ENCODE measurements at places on chromosomes 3 and 15.

- H3K4me3 ChIP-seq = no peak overlapping the region
- H3K27me3 ChIP-seq = no peaks in the 10 kb centered on the region
- H3K4me1 ChIP-seq = peaks cover 14% of the 10 kb centered on the region
- H3K36me3 ChIP-seq = no peaks in the 10 kb centered on the region
- no peak overlapping the region for H3K27ac ChIP-seq
These were observed 258.3 kb upstream of the ZPLD1 start for GRCh38 chr3:102176333-102177050.

- DNase-seq = no peak
- no peak overlapping the region for H3K4me3 ChIP-seq
- H3K27me3 ChIP-seq = no peaks in the 10 kb centered on the region
- H3K27ac ChIP-seq = no peak overlapping the region
These were observed 102.5 kb upstream of the SPRED1 start for GRCh38 chr15:38150148-38150547.

- peak overlapping the region; percentile 66 for H3K27ac ChIP-seq
- no peak overlapping the region for H3K4me3 ChIP-seq
- H3K27me3 ChIP-seq = no peaks in the 10 kb centered on the region
- DNase-seq = no peak
These were observed 193.4 kb downstream of the ZNF621 start for GRCh38 chr3:40718209-40718608.

- H3K4me1 ChIP-seq = 0 out of 2 replicates have a peak, but pooled peaks cover 3% of the 10 kb centered on the region
- H3K36me3 ChIP-seq = no peaks in the 10 kb centered on the region
- H3K27ac ChIP-seq = no peak overlapping the region
- H3K4me3 ChIP-seq = no peak overlapping the region
- no peaks in the 10 kb centered on the region for H3K27me3 ChIP-seq
- no peak for DNase-seq
These were observed 17.2 kb downstream of the SSUH2 start for GRCh38 chr3:8627201-8627940.

- H3K4me1 ChIP-seq = no peaks in the 10 kb centered on the region
- no peaks in the 10 kb centered on the region for H3K27me3 ChIP-seq
- H3K4me3 ChIP-seq = no peak overlapping the region
These were observed 21.7 kb upstream of the UBL7 start for GRCh38 chr15:74482661-74483060.

DNA sequence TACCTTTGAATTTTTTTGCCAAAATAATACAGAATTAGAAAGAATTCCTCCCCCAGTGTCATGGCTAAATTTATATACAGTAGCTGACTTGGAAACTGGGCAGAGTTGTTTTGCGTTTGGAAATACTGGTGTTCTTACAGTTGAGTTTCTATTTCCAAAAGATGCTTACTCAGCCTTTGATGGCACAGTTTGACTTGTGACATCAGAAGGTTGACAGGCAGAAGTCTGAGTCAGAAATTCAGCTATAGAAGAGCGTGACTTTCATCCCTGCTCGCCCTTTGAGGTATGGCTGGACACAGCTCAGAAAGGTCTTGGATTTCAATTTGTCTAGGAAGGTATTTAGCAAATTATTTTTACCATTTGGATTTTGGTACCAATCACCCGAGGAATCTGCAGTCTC lies 175.8 kb downstream of the VGLL4 start:
- no peak for DNase-seq
- no peaks in the 10 kb centered on the region for H3K36me3 ChIP-seq
- H3K27me3 ChIP-seq = no peaks in the 10 kb centered on the region
- no peaks in the 10 kb centered on the region for H3K4me1 ChIP-seq
- H3K4me3 ChIP-seq = no peak overlapping the region

- DNase-seq = no peak
- H3K27me3 ChIP-seq = no peaks in the 10 kb centered on the region
- no peak overlapping the region for H3K4me3 ChIP-seq
- H3K4me1 ChIP-seq = no peaks in the 10 kb centered on the region
- H3K36me3 ChIP-seq = no peaks in the 10 kb centered on the region
- no peak overlapping the region for H3K27ac ChIP-seq
These were observed 407.8 kb downstream of the TUSC7 start for GRCh38 chr3:117117188-117117936.

- no peaks in the 10 kb centered on the region for H3K4me1 ChIP-seq
- DNase-seq = no peak
- H3K36me3 ChIP-seq = peaks cover 1% of the 10 kb centered on the region
- H3K27me3 ChIP-seq = no peaks in the 10 kb centered on the region
- no peak overlapping the region for H3K27ac ChIP-seq
These were observed 86.1 kb downstream of the TM4SF4 start for GRCh38 chr3:149560617-149561016.

DNA sequence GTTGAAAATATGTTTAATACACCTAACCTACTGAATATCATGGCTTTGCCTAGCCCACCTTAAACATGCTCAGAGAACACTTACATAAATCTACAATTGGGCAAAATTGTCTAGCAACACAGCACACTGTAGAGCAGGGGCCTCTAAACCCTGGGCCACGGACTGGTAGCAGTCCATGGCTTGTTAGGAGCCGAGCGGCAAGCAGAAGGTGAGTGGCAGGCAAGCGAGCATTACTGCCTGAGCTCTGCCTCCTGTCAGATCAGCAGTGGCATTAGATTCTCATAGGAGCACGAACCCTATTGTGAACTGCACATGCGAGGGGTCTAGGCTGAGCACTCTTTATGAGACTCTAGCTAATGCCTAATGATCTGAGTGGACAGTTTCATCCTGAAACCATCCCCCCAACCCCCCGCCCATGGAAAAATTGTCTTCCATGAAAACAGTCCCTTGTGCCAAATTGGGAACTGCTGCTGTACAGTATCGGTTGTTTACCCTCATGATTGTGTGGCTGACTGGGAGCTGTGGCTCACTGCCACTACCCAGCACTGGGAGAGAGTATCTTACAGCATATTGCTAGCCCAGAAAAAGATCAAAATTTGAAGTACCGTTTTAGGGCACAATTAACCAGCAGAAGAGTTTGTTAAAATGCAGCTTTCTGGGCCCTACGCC lies 26.1 kb downstream of the CMSS1 start:
- DNase-seq = no peak
- no peak overlapping the region for H3K4me3 ChIP-seq
- peaks cover 11% of the 10 kb centered on the region for H3K4me1 ChIP-seq

DNA sequence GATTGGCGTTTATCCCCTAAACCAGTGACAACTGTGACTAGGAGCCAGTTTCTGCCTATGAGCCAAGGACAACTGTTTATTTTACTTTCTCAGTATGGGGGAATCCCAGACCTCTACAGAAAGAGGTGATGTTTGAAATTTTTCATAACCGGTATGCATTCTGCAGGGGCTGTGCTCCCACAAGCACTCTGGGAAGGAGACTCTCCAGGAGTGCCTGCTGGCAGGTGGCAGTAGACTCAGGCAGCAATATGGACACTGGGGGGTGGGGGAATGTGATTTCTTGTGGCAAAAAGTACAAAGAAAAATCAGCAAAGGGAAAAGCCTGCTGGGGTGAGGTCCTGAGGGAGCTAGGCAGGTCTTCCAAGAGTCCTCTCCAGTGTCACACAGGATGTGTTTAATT lies 5.9 kb downstream of the TGM4 start:
- no peaks in the 10 kb centered on the region for H3K4me1 ChIP-seq
- no peak overlapping the region for H3K27ac ChIP-seq
- H3K36me3 ChIP-seq = no peaks in the 10 kb centered on the region
- no peaks in the 10 kb centered on the region for H3K27me3 ChIP-seq
- DNase-seq = no peak

DNA sequence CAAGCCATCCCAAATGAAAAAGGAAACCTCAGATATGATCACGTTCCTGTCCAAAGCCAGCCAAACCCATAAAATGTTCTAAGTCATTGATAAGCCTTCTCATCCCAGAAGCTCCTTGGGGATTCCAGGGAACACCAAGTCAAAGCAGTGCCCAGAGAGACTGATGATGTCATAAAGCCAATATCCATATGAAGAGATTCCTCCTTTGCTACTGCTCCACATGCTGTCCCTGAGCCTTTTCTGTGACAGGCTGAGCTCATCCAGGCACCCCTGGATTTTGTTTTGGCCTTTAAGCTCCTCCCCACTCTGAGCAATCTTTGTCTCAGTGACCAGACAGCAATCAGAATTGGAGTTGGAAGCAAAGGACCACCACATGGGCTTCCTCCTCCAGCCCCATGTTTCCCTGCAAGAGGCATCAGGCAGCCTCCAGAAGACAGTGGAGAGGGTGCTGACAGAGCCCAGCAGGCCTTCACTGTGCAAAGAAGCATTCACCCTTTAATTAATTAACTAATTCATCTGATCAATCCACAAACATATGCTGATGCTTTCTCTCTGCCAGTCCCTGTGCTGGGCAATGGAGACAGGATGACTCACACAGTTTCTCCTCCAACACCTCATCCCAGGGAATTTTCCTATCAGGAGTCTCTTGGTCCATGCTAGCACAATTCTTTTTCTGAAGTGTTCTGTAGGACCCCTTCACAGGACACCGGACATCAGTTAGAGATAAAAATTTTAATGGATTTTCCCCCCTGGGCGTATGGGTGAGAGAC lies 25.0 kb downstream of the MEX3B start:
- H3K27ac ChIP-seq = no peak overlapping the region
- no peaks in the 10 kb centered on the region for H3K4me1 ChIP-seq
- no peak overlapping the region for H3K4me3 ChIP-seq
- no peak for DNase-seq
- H3K27me3 ChIP-seq = no peaks in the 10 kb centered on the region
- no peaks in the 10 kb centered on the region for H3K36me3 ChIP-seq

- H3K36me3 ChIP-seq = peaks cover 12% of the 10 kb centered on the region
- H3K4me1 ChIP-seq = peaks cover 19% of the 10 kb centered on the region
- no peak overlapping the region for H3K4me3 ChIP-seq
- no peaks in the 10 kb centered on the region for H3K27me3 ChIP-seq
These were observed 8.7 kb downstream of the FAH start for GRCh38 chr15:80161468-80162016.

- no peak overlapping the region for H3K27ac ChIP-seq
- H3K27me3 ChIP-seq = no peaks in the 10 kb centered on the region
- H3K36me3 ChIP-seq = peaks cover 6% of the 10 kb centered on the region
- H3K4me1 ChIP-seq = no peaks in the 10 kb centered on the region
These were observed 32.2 kb downstream of the ARMC8 start for GRCh38 chr3:138219255-138219654.

GRCh38 chr3:187950671-187951070 lies 203.3 kb upstream of the LPP start:
- H3K27me3 ChIP-seq = peaks cover 18% of the 10 kb centered on the region
- no peaks in the 10 kb centered on the region for H3K36me3 ChIP-seq
- no peak for DNase-seq
- H3K4me3 ChIP-seq = no peak overlapping the region

DNA sequence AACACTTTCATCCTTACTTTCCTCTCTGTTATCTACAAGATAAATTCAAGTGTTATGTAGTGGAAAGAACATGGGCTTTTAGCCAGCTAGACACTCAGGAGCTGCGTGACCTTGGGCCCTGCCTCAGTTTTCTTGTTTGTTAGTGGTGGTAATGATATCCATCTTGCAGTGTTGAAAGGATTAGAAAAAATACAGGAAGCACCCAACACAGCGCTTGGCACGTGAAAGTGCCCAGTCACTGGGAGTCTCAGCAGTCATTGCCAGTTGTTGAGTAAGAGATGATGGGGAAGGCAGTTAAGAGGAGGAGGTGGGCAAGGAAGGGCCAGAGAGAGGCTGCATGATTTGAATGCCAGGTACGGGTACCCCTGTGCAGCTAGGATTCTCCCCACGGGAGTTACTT lies 5.3 kb downstream of the PDIA5 start:
- H3K4me1 ChIP-seq = peaks cover 13% of the 10 kb centered on the region
- H3K36me3 ChIP-seq = no peaks in the 10 kb centered on the region

GRCh38 chr15:42182328-42182886 lies 25.7 kb downstream of the VPS39 start:
- H3K27ac ChIP-seq = no peak overlapping the region
- H3K36me3 ChIP-seq = peaks cover 4% of the 10 kb centered on the region
- H3K27me3 ChIP-seq = no peaks in the 10 kb centered on the region
- H3K4me1 ChIP-seq = peaks cover 4% of the 10 kb centered on the region
- H3K4me3 ChIP-seq = no peak overlapping the region

DNA sequence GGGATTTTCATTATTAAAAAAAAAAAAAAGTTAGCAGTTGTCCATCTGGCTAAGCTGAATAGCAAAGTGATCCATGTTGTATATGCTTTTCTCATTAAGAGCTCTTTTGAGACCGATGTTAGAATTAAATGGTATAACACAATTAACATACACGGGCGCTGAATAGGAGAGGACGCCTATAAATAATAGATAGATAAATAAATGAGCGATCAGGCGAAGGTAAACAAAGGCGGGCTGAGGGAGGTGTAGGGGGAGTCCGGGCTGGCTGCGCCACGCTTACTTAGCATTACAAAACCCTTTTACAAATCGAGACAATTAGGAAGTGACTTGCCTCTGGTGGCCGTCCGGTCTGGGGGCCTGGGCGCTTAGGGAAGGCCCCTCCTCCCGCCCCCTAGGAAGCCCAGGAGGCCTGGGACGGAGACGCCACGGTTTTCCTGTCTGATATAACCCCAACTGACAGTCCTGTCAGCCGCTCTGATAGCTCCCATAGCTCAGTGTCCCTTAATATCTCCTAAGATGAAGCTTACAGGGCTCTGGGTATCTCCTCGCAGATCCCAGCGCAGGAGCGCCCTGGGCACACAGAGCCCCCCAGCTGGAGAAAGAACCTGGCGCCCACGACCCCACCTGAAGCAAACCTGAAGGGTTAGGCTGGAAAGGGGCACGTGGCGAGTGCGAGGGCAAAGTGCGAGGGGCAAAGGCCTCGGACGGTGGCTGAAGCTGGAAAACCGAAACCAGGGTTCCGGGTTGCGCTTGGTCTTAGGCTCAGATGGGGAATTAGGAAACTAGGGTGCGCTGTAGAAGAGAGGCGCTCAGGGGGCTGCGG lies 3.6 kb downstream of the SOX14 start:
- peaks cover 23% of the 10 kb centered on the region for H3K27me3 ChIP-seq
- no peak overlapping the region for H3K27ac ChIP-seq
- DNase-seq = no peak
- no peaks in the 10 kb centered on the region for H3K4me1 ChIP-seq
- no peaks in the 10 kb centered on the region for H3K36me3 ChIP-seq
- H3K4me3 ChIP-seq = no peak overlapping the region
